ENCODE measurements at places on chromosomes 11 and 22.

GRCh38 chr11:64183890-64184289 lies 2.1 kb upstream of the STIP1 start:
- DNase-seq = no peak

DNA sequence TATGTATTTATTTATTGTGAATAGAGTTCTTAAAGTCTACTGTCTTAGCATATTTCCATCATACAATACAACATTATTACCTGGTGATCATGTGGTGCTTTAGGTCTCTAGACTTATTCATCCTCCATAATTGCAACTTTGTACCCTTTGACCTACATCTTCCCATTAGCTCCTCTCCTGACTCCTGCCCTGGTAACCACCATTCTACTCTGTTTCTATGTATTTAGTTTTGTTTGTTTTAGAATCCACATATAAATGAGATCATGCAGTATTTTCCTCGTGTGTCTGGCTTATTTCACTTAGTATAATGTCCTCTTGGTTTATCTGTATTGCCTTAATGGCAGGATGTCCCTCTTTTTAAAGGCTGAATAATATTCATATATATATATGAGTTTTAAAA lies 22.7 kb downstream of the NCAM1 start:
- no peak for DNase-seq

DNA sequence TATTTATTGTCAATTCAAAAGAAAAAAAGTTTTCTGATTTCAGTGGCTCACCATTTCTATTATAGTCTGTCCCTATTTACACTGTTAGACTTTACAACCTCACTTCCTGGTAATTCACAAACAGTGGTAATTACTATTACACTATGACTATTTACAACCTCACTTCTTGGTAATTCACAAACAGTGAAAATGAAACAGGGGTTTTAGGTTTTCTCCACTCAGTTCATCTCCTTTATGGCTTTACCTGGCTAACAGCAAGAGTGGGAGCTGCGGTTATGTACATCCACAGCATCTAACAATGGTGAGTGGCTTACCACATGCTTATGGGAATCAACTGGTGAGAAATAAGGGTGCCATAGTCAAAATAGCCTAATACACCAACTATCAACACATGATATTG lies 166.4 kb downstream of the CASP12 start:
- no peak for DNase-seq

- no peak for DNase-seq
Observed at GRCh38 chr11:114562166-114562916, 2.7 kb upstream of the NXPE1 start.

- DNase-seq = no peak
Observed at GRCh38 chr11:36620246-36620645, 22.2 kb upstream of the RAG2 start.
